ENCODE measurements at places on chromosomes 3 and 15.

DNA sequence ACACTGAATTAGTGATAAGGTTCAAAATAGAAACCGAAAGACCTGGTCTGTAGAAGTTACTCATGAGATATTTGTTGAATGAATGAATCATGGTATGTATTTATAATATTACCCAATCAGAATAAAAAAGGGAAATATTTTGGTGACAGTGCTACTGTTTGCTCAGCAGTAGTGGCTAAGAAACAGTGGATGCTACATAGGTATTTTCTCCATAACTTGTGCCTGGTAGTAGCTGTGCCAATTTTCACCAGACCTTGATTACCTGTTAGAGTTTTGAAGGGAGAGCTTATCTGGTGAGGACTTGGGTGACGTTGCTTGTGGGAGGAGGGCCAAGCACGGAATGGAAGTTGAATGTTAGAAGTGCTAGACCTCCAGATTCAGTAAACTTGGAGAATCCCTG lies 14.3 kb downstream of the LIMD1 start:
- no peak for DNase-seq

DNA sequence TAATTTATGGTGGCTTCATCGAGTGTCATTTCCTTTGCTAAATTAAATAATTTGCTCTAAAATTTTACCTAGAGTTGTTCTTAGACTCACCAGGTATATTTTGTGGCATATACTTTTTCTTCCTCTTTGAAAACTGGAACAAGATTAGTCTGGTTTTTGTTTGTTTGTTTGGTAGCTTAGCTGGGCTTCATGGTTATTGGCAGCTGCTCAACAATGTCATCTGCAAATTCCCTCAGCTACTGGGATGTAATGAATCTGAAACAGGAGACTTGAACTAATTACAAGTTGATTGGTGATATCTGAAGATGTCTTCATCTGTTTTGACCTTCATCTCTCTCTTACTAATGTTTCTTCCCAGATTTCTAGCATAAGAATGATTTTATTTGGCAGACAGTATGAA lies 270.5 kb upstream of the P2RY1 start:
- no peak for DNase-seq

DNA sequence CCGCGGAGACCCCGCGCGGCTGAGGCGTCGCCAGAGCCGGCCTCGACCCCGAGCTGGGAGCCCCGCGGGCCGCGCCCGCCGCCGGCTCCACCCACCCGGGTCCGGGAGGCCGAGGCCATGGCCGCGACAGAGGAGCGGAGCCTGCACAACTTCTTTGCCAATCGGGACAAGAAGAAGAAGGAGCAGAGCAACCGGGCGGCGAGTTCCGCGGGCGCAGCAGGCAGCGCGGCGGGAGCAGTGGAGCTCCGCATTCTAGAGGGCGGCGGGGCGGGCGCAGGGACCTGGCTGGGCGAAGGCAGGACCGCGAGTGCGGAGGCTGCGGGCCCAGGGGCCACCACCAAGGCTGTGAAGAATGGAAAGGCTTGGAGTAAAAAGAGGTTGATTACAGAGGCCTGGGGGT lies 37.6 kb upstream of the EPHA6 start:
- DNase-seq = no peak

- no peak for DNase-seq
Measured at GRCh38 chr3:9161298-9161697, 88.1 kb downstream of the SRGAP3 start.

DNA sequence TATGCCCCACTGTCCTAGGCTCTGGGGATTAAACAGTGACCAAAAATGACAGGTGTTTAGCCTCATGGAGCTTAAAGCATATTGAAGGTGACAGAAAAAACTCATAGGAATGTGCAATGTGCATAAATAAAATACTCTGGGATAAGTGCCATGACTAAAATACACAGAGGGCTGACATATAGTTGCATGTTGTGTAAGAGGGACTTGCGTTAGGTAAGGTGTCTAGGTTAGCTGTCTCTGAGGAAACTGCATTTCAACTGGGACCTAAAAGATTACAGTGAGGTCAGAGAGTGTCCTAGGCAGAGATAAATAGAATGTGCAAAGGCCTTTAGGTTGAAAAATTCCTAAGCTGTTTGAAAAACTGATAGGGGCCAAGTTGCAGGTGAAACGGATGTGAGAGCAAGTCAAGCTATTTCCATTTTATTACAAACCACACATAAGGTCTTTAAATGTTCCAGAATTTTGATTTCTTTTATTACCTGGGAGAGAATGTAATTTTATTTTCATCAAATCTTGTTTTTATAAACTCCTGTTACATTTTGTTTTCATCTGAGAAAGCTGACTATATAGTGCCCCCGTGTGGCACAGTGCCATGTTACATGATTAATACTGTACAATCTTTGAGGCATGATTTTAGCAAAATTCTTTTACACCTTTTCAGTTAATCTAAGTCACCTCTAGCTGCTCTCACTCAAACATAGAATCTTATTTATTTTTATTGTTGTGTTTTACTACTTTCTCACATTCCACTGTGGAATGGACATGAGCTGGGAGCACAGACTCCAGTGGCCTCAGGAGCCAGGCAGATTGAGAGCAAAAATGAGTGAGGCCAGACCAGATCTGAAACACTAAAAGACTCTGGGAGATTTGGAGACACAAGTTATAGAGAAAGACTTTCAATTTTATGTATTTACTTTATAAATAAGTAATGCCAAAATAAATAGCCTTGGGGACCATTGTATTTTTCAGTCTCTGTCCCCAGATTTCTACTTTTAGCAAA lies 259.6 kb upstream of the ZNF717 start:
- DNase-seq = no peak

GRCh38 chr3:128153156-128154041 lies at the start of gene EEFSEC:
EEFSEC (plus strand) TSS chr3:128153481; CDS start chr3:128153508, 27 bp downstream.
- DNase-seq = peak; percentile 75

DNA sequence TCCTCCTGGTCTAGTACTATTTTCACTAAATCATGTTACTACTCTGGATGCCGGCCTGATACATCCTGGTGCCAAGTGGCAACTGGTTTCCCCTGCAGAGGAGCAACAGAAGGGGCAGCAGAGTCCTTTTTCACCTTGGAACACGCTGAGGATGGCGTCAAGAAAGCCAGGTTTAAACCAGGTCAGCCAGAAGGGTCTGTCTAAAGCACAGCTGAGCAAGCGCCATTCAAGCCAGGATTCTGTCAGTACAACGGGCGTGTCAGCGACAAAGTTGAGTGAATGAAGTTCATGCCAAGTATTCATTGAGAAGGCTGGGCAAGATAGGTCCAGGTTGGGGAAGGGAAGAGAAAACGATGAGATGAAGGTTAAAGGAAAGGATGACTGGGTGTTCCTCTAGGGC lies 88.2 kb downstream of the FBN1 start:
- DNase-seq = no peak

- no peak for DNase-seq
Measured at GRCh38 chr15:42009474-42009873, 11.4 kb downstream of the PLA2G4E start.

DNA sequence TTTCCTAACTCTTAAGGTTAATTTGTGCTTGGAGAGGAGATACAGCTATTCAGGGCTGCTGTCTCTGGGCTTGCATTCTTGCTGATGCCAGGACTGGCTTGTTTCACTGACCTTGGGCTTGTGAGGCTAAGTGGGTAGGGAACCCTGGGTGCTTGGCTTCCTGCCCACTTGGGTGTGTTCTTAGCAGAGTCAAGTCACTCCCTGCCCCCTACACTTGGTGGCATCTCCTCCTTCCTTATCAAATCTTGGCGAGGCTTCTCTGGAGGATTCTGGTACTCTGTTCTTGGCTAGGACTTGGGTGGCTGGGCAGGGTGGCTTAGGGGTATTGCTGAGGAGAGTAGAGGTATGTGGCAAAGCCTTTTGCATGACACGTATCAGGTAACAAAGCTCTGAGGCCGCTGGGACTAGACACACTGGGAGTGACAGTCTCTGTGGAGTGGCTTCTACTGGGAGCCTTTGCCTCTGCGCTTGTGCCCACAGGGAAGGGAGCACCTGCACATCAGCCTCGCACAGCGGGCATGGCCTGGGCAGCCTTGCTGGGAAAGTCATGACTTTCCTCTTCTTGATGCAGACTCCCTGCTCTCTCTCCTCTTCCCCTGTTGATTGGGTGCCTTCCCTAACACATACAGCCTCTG lies 41.8 kb downstream of the CHCHD6 start:
- DNase-seq = no peak

DNA sequence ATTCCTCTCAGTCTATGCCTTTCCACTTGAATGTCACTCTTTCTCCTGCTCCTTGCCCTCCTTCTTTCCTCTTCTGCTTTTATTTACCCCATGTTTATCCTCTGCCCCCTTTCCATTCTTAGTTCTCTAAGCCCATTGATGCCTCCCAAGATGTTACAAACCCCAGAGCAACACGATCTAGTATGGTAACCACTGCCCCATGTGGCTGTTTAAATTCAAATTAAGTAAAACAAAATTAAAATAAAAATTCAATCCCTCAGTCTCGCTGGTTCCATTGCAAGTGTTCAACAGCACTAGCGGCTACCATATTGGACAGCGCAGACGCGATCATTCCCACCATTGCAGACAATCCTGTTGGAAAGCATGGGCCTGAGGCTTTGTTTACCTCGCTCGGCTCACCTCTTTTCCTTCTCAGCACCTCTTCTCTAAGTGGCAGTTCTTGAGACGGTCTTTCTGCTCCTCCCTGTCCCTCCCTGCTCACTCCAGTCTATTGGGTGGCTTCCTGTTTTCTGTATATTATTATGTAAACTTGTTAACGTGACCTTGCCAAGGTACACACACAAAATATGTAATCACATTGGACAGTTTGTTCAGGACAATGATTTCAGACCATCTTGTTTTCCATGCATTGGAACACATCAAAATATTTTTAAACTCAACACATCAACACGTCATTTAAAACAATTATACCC lies 21.8 kb upstream of the CA12 start:
- no peak for DNase-seq

GRCh38 chr3:64216274-64217147 lies 8.8 kb downstream of the PRICKLE2 start:
- DNase-seq = no peak

DNA sequence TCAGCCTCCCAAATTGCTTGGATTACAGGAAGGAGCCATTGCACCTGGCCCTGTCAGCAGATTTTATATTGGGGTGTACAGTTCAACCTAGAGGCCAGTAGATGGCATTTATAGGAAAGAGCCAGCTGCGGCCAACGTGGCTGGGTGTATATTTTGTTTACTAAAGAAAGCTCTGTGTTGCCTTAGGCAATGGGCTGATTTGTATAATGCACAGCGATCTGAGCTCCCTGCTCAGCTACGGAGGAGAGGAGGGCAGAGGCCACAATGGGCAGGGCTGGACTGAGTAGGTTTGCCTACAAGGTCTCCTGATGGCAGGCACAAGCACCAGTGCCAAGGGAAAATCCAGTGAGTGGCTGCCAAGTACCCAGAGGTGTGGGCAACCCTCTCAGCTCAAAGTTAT lies 282.4 kb downstream of the ARPP21 start:
- no peak for DNase-seq

- no peak for DNase-seq
Measured at GRCh38 chr3:160806094-160806493, 50.1 kb downstream of the PPM1L start.

- no peak for DNase-seq
Measured at GRCh38 chr3:136142592-136142991, 53.5 kb downstream of the MSL2 start.

DNA sequence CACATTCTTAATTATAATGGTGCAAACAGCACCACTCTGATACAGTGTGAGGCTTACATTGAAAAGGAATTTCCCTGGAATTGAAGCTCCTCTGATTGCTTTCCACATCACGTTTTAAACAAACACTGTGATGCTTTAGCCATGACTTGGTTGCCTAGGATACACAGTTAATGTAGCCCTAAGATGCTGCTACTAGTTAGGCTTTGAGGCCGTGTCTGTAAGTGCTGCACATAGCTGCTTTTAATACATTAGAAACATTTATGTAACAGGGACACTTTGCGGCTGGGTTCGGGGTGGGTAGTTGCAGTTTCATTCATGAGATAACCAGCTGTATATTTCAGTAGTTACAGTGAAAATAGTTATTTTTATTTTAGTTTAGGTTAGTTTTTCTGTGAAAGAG lies 334.7 kb downstream of the NLGN1 start:
- DNase-seq = no peak

GRCh38 chr3:157145606-157146322 lies 14.2 kb downstream of the CCNL1 start:
- DNase-seq = no peak

DNA sequence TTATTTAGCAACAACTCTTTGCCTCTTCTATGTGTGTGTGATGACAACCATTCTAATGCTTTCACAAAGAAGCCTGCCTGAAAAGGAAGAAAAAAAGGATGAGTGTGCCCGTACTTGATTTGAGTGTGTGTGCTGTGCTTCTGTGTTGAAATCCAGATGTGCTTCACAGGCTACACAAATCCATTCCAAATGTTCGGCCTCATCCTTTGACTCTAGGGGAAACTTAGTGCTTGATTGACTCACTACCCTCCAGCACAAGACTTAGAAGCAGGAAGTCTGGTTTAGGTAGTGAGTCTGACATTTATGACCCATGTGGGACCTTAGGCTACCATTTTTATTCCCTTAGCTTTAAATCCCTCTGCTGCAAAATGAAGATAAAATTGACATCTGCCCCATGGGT lies 108.8 kb upstream of the PLAAT1 start:
- no peak for DNase-seq

DNA sequence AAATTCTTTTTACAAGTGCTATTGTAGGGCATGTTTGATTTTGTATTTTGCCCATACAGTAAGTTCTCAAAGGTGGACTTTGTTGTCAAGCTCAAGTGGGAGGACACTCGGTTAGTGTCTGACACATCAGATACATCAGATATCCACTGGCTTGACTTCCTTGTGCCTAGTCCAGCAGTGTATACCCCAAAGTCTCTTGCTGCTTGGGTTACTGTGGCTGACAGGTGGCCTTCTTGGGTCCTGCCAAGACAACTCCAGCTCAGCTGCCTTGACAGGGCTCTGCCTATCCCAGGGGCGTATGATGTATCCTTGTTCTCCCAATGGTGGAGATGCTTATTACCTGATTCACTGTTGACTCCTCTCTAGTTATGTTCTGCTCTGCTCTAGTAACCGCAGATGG lies 214.9 kb downstream of the CBLB start:
- no peak for DNase-seq

GRCh38 chr3:94036909-94037507 lies 8.6 kb upstream of the STX19 start:
- no peak for DNase-seq

DNA sequence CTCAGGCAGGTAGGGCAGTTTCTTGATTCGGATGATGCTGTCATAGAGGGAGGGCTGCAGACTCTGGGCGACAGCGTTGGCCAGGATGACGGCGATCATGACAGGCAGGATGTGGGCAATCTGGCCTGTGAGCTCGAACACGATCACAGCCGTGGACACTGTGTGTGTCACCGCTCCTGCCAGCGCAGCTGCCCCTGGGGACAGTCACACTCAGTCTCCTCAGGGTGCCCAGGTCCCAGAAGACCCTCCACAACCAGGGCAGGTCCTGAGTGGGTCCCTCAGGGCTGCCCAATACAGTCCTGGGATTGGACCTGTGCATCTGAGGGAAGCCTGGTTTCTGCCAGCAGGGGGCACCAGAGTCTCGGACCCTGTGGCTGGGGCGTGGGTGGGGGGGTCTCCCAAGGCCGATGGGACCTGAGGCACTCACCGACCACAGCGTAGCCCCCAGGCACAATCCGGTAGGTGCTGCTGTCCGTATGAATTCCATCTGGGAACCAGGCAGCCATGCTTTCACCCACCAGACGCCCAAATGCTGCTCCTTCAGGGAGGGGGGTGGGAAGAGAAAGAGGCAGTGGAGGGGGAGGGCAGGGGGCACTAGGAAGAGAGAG lies 7.2 kb downstream of the CLCN2 start:
- DNase-seq = peak; percentile 59

- DNase-seq = no peak
Measured at GRCh38 chr3:126971891-126972351, 11.0 kb upstream of the PLXNA1 start.

GRCh38 chr3:134378818-134379217 lies 4.6 kb upstream of the AMOTL2 start:
- DNase-seq = no peak

Data from activated CD8-positive, alpha-beta memory T cell treated with anti-CD3 and anti-CD28 coated beads for 1 hour (primary cell).